Activated CD4-positive, alpha-beta T cell treated with anti-CD3 and anti-CD28 coated beads, Interleukin-2, amount 10 ng/mL, durations not matched to agents 24 days and 14 days (primary cell): ENCODE measurements at places on chromosomes 16 and 17.
A peak's percentile ranks its signal among the peaks of the same experiment; 100 is the strongest.

DNA sequence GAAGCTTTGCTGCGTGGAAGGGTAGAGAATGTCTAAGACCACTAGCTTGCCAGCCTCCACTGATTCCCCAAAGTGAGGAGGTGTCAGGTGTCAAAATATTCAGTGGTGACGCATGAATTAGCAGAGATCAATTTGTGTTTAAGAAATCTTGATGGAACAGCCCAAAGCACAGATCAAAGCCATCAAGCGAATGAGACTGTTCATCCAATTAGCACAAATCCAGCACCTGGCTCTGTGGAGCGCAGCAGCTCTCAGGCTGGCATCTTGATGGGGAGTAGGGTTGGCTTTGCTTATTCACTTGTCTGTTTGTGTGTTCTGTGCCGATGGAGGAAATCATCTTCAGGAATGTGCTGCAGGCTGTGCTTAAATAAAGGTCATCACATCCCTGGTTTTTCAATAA, 456.8 kb upstream of the CCL2 start:
- DNase-seq, result no peak

DNA sequence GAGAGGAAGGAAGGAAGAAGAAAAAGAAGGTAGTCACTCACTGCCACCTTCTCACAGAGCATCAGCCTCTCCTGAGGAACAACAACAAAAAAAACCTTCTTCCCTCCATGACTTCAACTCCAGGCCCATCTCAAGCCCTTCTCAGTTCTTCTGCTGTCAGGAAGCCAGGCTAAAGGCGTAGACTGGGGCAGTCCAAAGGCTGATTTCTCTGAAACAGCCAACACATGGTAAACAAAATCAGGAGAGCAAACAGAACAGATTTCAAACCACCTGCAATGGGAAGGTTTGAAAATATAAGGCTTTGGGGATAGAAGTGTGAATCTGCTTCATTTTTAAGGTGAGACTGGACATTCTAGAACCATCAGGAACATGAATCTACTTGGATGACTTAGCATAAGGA, 157.3 kb upstream of the DNAH9 start:
- no peak for DNase-seq

- DNase-seq, result no peak
Observed at GRCh38 chr17:49610883-49611584, 35.4 kb downstream of the NXPH3 start.

- no peak for DNase-seq
Observed at GRCh38 chr17:1509290-1509881, 7.0 kb downstream of the INPP5K start.

DNA sequence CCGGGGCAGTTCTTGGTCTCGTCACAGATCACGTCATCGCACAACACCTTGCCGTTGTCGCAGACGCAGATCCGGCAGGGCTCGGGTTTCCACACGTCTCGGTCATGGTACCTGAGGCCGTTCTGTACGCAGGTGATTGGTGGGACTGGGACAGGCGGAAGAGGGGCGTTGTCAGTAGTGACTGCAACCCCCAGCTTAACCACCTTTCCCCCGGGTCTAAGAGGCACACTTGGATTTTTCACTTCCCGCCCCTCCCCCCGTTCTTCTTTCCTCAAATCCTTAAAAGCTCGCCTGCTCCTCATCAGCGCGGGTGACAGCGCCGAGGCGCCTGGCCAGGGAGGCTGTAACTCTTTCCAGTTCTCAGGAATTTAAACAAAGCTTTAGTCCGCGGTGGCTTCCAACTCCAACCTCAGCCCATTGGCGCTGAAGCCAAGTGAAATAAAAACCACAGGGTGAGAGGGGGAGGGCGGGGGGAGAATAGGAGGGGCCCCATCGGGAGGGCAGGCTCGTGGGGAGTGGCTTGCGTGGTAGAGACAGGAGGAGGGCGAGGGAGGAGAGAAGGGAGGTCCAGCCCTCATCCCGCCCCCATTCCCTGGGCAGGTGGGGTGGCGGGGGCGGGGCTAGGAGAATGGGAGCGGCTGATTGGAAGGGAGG, 1.5 kb downstream of the COL1A1 start:
- DNase-seq, result peak; percentile 89

GRCh38 chr16:68234188-68235107, 1.5 kb downstream of the ESRP2 start:
- DNase-seq, result peak; percentile 62

GRCh38 chr17:41792845-41793783, 6.6 kb upstream of the JUP start:
- no peak for DNase-seq

GRCh38 chr16:58493756-58494431, 6.0 kb upstream of the NDRG4 start:
- no peak for DNase-seq

DNA sequence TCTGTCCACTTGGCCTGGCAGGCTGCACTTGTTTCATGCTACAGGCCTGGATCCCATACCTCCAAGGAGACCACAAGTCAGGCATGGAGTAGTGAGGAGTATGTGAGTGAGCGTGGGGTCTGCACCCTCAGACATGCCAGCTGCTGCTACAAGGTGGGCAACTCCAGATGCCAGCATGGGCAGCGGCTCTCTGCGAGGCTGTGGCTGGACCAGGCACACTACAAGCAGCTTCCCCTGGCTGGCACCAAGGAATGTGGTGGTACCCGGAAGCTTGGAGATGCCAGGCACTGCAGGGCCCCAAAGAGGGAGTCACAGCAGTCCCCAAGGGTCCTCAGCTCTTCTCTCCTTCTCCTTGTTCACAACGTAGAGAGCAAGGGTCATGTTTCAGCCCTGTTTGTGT, 16.1 kb upstream of the DNAH9 start:
- no peak for DNase-seq

DNA sequence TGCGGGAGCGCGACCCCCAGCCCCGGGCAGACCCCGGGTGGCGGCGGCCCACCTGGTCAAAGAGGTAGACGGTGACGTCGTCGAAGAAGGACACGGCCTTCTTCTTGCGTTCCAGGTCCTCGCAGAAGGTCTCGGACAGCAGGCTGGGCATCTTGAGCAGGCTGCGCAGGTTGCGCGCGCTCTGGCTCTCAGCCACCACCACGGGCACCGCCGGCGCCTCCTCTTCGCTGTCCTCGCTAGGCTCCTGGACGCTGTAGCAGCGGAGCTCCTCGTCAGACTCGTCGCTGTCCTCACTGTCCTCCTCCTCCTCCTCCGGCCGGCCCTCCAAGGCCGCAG, 45.2 kb upstream of the PVALEF start:
- DNase-seq, result no peak

GRCh38 chr16:67547423-67548264, 14.7 kb upstream of the CTCF start:
- peak; percentile 76 for DNase-seq

DNA sequence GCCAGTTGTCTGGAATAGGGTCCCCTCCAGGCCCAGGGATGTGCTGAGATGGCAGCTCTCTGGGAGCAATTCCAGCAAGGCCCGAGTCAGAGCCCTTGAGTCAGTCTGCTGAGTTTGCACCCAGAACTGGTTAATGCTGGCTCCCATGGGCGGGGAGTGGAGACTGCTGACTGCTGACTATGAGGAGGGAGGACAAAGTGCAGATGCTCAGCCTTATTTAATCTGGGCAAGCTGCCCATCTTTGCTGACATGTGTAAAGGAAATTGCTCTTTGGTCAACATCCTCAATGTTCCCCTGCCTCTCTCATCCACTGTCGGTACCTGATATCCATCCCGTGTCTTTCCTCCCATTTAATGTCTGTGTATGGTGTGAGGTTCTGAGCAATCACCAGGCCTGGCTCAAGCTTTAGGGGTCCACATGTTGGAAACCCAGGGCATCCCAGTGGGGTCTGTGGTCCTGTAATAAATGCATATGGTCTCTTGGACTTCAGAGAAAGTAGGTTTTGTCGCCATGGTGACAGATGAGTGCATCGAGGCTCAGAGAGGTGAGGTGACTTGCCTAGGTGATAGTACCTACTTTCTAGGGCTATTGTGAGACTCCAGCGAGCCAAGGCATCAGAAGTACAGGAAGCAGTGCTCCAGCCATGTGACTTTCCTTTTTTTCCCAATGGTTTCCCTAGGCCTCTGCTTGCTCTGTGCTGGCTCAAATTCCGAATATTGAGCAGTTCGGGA, 20.0 kb upstream of the RNF135 start:
- no peak for DNase-seq

DNA sequence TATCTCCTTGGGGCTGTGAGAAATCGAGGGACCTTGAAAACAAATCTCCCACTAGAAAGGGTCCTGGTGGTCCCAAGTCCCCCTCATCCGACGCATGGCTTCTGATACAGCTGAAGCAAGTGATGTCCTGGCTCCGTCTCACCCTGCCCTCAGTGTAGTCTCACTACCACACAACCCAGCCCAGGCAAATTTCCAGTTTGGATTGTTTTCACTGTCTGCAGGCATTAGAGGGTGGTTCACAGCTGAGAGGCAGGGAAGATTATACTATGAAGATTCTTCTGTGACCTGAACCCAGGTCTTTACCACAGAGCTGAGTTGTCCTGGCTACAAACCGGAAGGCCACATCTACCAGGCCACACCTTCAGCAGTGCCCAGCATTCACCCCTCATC, 17.7 kb downstream of the ZNHIT3 start:
- DNase-seq, result no peak

DNA sequence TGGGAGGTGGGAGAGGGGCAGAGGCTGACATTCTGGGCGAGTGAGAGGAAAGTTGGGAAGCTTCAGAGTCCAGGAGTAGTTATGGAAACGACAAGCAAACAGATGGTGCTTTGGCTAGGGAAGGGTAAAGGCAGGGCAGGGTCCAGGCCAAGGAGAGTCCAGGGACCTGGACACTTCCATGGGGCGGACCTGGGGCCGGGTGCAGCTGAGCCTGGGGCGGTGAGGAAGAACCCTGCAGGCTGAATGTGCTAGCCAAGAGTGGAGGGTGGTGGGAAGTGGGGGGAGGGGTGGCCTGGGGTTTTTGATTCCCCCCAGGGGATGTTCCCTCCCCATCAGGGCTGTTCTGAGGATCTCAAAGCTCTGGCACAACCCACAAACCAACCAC, 2.6 kb downstream of the PPP1R9B start:
- DNase-seq, result no peak
